ENCODE measurements at places on chromosomes 16 and 17.

DNA sequence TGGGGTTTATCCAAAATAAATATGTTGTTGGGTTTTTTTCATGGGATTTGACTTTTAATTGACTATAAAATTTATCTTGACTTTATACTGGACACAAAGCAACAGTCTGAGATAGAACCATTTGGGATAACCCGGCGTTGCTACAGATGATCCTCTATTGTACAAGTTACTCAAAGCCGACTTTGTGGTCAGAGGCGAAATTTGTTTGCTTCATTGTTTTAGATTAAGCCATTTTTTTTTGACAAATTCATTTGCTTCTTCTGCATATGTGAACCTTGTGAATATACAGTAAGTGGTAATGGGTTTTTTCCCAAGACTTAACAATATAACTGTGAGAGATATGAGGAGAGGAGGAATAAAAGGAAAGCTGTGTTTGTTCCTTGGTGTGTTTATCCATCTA lies 11.8 kb downstream of the MYO1D start:
- DNase-seq, result no peak

DNA sequence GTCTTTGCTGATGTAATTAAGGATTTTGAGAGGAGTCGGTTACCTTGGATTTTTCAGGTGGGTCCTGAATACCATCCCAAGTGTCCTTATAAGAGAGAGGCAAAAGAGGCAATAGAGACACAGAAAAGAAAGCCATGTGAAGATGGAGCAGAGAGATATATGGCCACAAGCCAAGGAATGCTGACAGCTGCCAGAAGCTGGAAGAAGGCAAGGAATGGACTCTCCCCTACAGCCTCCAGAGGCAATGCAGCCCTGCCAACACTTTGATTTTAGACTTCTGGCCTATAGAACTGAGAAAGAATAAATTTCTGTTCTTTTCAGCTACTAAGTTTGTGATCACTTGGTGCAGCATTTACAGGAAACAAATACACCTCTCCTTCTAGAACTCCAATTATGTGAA lies 8.2 kb upstream of the RNFT1 start:
- no peak for DNase-seq

DNA sequence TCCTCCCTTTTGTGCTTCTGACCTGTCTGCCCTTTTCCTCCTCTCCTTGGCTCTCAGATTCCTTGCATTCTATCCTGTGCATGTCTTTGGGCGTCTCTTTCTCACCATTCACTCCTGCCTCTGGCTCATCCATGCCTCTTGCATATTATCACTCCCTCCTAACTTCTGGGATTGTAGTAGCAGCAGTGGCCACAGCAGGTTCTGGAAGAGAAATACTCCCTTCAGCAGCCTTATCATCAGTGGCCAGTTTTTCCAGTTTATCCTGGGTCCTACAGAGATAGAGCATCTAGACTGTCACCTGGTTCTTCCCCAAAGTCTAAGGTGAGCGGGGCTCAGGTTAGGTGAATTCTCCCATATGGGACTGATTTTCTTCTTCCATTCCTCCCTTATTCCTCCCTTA lies 354.0 kb upstream of the CCL2 start:
- DNase-seq, result no peak

- DNase-seq, result no peak
Observed at GRCh38 chr16:10322723-10323527, 62.9 kb upstream of the ATF7IP2 start.

DNA sequence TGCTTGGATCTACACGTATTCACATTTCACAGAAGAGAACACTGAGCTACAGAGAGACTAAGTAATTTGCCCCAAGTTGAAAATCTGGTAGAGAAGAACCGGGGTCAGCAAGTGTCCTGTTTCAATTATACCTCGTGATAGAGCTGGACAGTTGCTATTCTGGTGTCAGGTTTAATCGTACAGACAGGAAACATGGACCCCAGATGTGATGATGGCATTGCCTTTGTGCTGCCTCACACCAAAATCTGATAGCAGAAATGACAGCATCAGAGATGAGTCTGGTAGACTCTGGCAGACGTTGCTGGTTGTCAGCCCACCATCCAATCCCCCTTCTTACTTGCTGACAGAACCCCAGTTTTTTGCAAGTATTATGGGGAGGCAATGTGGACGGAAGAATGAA lies 112.1 kb upstream of the FOXF1 start:
- no peak for DNase-seq

GRCh38 chr17:78723001-78723796 lies 58.9 kb downstream of the CYTH1 start:
- DNase-seq, result no peak

DNA sequence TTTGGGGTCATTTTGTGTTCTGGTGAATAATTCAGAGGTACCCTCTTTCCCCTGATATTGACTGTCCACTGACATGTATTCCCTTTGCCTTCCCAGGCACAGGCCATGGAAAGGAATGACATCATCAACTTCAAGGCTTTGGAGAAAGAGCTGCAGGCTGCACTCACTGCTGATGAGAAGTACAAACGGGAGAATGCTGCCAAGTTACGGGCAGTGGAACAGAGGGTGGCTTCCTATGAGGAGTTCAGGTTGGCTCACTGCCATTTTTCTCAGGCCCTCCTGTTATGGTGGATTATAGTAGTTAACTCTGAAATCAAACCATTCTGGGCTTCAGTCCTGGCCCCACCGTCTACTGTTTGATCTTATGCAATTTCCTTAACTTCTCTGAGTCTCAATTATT lies 1.6 kb upstream of the EFTUD2 start:
- DNase-seq, result no peak

GRCh38 chr16:86618431-86619238 lies 40.3 kb downstream of the FOXL1 start:
- DNase-seq, result no peak

GRCh38 chr17:73297934-73298861 lies 13.6 kb downstream of the CDC42EP4 start:
- DNase-seq, result no peak

DNA sequence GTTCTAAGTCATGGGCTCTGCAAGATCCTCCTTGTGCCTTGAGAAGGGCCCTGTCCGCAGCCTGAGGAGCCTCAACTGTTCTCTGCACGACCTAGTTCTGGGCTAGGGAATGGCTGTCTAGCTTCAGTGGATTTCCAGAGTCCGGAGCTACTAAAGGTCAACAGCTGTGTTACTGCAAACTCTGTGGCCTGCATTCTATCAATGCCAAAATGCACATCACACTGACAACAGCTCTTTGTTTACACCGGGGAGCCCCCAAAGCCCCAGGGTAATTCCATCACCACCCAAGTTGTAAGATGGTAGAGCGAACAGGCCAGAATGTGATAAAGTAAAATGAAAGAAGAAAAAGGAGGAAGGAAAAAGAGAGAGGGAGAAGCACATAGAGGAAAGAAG lies 610.2 kb downstream of the MAF start:
- DNase-seq, result no peak

DNA sequence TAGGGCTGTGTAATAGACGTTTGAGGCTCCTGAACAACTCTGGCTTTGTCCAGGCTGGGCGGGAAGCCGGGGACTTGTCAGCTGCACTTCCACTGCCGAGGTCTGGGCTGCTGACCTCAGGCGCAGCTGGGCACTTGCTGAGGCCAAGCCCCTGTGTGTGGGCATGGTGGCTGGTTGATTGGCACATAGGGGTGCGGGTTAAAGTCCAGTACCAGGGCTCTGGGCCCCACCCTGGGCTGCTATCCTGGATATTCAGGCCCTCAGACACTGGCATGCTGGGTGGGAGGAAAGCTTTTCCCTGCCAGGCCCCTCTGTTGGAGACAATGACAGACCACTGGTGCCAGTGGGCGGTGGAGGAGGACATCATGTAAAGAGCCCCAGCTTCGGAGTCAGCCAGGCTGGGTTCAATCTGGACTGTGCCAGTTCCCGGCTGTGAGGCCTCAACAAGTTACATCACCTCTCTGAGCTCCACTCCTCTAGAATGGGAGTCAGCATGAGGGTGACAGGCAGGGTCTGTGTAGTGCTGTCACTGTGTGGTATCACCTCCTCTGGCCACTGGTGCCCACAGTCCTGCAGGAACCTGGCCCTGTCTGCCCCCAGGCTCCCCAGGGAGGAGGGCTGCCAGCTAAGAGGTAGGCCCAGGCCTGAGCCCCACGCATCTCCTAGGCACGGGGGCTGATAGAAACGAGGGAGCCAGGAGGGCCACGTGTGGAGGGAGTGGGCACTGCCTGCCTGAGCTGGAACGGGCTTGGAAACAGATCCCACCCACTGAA lies 42.5 kb downstream of the PSME3IP1 start:
- DNase-seq, result no peak

DNA sequence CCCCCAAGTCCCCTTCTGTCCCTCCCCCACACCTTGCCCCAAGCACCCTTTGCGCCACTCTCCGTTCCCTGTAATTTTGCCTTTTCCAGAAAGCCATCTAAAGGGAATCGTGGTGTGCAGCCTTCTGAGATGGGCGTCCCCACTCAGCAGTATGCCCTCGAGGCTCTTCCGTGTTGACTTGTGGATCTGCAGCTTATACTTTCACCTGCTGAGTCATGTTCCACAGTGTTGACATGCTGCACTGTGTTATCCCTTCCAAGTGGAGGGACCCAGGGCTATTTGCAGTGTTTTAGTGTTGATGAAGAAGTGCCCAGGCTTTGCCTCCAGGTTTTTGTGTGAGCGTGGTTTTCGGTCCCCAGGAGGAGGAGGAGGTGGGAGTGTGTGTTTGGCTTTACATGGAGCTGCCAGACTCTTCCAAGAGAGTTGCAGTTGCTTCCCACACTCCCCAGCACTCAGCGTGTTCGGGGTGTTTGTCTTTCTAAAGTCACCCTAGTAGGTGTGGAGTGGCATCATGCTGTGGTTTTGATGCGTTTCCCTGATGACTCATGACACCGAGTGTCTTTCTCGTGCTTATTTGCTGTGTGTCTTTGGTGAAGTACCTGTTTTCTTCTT lies 32.1 kb upstream of the JPT2 start:
- peak; percentile 31 for DNase-seq

DNA sequence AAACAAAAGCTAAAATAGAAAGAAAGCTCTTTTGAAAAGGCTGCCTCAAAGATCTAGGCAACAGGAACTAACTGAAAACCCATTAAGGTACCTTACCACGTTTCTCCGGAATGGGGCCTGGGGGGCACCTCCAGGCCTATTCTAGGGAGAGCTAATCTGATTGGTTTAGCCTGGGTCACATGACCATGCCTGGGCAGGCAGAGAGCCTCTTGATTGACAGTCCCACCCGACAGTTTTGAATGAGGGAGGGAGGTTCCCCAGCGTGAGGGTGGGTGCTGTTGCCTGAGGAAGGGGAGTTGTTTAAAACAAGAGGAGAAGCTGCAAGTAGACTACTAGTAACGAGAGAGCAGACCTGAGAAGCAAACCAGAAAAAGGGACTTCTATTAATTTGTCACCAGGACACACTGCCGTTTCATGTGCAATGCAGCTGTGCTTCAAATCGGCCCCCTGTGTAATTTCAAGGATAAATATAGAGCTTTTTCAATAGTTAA lies 143.4 kb upstream of the HS3ST2 start:
- no peak for DNase-seq

- DNase-seq, result no peak
Observed at GRCh38 chr16:2476345-2476720, 1.4 kb downstream of the TBC1D24 start.
